ENCODE measurements at places on chromosomes 2 and 18. TPM values are rescaled to one million over a fixed set of nuclear protein-coding genes. Genes with fewer than 3 reads are reported as not detected.

- DNase-seq: no peak
These were observed 20.2 kb upstream of the KLF11 start for GRCh38 chr2:10022966-10023662.

GRCh38 chr2:197138506-197138905 is 172.1 kb downstream of the ANKRD44 start:
- DNase-seq: no peak

GRCh38 chr2:214201892-214202291 is 209.0 kb upstream of the VWC2L start:
- no peak for DNase-seq

Gene SPEG
- total RNA-seq: 10.5 TPM

DNA sequence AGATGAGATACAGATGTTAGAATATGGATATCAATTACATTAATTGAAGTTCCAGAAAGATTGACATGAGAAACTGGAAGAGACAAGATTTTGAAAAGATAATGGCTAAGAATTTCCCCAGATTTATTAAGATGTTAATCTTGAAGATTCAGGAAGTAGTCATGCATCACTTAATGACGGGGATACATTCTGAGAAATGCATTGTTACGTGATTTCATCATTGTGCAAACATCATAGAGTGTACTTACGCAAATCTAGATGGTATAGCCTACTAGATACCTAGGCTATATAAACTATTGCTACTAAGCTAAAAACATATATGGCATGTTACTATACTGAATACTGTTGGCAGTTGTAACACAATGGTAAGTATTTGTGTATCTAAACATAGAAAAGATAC is 6.8 kb upstream of the CHMP3 start:
- no peak for DNase-seq

All from skin of body (tissue), 3 donors.